ENCODE measurements at places on chromosomes 1 and 21.

DNA sequence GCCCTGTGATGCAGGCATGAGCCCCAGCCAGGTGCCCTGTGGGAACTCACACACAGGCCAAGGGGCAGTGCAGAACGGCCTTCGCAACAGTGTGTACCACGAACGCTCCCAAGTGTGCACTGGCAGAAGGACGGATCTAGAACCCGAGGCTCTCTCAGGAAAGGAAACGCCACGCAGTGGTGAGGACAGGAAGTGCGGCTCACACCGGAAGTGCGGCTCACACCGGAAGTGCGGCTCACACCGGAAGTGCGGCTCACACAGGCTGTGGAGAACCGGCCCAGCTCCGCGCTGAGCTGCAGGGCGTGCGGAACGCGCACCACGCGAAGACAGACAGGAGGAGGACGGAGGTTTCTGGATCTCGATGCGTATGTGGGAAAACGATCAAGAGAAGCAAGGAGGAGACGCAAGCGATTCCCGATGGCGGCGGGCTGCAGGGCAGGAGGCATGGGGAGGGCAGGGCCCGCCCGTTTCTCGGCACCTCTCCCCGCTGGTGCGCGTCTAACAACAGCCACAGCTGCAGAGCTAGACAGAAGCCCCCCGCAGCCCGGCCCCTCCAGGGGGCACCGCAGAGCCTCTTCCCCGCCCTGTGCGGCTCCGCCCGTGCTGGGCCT lies 35.9 kb upstream of the TMEM52 start:
- no peak for DNase-seq

- DNase-seq: no peak
These were observed 68.7 kb downstream of the KCNN3 start for GRCh38 chr1:154801234-154802011.

DNA sequence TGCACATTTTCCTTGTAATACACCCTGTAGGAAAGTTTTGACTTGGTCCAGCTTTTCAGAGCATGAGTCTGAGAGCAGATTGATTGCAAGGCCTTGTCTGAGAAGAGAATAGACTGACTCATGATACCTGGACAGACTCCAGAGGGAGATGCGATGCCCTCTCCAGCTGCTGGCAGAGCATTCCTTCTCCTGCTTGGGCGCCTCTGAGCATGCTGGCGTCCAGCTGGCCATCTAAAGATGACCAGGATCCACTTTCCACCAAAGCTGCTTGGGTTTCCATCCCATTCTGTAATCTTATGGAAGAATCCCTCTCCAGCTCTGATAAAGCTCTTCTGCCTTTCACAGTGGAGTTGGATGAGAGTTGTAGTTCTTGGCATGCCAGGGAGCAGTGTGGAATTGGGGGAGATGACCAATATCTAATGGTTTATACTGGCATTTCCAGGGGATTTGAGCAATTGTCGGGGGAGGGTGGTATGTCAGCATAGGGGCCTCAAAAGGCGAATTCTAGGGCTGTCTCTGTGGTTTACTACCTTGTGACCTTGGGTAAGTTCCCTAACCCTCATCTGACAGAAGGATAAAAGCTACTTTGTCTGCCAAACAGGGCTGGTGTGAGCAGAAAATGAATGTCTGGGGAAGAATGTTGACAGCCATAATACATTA lies 19.5 kb downstream of the SZRD1 start:
- DNase-seq: no peak

DNA sequence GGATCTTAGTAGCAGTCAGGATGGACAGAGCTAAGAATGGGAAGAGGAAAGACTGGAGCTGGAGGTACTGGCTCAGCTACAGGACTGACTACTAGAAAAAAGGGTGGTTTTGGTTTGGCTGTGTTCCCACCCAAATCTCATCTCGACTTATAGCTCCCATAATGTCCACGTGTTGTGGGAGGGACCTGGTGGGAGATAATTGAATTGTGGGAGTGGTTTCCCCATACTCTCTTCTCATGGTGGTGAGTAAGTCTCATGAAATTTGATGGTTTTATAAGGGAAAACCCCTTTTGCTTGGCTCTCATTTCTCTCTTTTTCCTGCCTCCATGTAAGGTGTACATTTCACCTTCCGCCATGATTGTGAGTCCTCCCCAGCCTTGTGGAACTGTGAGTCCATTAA lies 466.5 kb upstream of the DEPDC1 start:
- DNase-seq: no peak

DNA sequence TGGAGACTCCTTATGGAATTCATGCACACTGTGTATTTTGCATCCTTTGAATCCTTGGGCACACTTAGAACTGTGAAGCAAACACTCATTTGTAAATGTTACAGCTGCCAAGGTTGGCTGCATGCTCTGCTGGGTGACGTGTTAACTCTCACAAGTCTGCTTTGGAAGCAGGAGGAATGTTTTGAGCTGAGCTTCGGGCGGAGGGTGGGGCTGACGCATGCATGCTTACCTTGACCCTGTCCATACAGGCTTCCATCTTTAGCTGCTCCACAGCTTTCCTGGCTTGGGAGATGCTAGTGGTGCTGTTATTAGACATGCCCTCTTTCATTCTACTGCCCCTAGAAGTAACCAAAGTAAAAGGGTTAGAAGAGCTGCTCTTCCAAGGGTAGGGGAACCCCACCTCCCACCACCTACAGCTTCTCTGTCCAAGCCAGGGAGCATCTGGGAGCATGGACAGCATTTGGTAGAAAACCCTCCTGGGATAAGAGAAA lies 66.0 kb downstream of the GNG4 start:
- DNase-seq: no peak

- DNase-seq: no peak
These were observed 1.7 kb upstream of the GADD45A start for GRCh38 chr1:67683316-67683715.

GRCh38 chr21:42403611-42404231 lies at the start of gene UBASH3A:
Gene UBASH3A, plus strand, starts transcription at chr21:42403902. Its CDS starts 44 bp downstream, at chr21:42403946.
- no peak for DNase-seq

DNA sequence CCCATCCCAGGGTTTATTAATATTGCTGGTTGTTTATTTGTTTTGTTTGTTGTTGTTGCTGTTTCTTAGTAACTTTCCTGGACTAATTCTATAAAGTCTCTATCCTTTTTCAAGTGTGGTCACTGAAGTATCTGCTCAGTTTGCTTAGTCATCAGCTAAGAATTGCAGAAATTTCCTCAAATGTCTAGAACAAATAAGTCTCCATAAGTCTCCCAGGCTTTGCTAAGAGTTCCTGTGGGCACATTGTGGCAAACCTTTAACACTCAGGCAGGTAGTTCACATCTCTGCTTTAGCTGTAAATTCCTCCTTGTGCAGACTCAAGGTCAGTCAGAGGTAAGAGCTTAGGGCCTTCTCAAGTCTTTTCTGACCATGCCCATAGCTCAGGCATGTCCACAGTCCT lies 38.9 kb upstream of the C1orf185 start:
- DNase-seq: no peak

DNA sequence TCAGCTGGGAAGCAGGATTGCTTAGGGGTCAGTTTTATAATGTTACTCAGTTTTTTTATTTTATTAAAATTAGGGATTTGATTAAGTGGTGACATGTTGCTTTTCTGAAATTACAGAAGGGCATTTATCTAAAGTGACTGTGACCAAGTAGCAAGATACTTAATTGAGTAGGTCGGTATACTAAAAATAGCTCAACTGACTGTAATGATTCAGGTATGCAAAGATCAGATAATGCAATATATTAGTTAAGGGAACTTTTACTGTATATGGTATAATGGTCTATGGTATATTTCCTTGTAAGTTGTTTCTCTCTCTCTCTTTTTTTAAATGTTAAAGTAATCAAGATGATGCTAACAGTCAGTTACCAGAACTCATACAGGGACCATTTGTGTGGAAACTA lies 26.2 kb downstream of the RLF start:
- DNase-seq: no peak

DNA sequence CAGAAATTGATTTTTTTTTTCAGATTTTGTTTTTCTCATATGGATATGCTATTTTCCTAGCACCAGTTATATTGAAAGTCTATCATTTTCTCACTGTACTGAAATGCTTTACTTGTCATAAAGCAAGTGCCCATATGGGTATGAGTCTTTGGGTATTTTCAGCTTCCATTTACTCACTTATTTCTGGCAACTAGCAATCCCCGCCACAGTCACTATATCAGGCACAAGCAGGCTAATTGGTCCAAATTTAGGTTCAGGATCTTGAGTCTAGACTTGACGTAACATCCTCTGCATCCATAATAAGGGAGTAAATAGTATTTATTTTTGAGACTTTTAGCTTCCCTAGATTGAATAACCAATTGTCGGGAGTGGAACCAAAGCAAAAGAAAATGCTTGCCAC lies 2.1 kb downstream of the OR10X1 start:
- DNase-seq: no peak

GRCh38 chr1:8458607-8459006 lies 140.7 kb downstream of the SLC45A1 start:
- no peak for DNase-seq

GRCh38 chr1:160623862-160624261 lies 23.0 kb downstream of the SLAMF1 start:
- DNase-seq: no peak

DNA sequence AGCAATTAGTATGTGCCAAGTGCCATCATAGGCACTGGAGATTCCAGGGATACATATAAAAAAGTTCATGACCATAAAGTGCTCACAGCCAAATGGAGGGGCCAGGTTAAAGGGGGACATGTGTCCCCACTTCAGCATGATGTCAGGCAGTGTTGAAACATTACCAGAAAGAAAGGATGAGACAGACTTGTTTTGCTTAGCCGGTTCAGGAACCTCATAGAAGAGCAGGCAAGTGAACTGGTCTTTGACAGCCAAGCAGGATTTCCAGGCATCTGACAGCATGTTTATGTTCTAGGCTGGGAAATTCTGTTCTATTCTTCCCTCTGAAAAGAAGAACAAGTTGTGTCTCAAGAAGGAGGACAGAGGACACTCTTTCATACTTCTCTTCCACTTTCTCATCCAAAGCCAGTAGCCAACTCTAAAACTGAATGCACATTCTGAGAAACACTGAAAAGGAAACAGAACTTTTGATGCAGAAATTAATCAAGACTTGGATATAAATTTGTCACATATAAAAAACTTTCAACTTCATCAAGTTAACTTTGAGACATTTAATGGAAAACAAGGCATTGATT lies 39.7 kb downstream of the GLUL start:
- DNase-seq: no peak

DNA sequence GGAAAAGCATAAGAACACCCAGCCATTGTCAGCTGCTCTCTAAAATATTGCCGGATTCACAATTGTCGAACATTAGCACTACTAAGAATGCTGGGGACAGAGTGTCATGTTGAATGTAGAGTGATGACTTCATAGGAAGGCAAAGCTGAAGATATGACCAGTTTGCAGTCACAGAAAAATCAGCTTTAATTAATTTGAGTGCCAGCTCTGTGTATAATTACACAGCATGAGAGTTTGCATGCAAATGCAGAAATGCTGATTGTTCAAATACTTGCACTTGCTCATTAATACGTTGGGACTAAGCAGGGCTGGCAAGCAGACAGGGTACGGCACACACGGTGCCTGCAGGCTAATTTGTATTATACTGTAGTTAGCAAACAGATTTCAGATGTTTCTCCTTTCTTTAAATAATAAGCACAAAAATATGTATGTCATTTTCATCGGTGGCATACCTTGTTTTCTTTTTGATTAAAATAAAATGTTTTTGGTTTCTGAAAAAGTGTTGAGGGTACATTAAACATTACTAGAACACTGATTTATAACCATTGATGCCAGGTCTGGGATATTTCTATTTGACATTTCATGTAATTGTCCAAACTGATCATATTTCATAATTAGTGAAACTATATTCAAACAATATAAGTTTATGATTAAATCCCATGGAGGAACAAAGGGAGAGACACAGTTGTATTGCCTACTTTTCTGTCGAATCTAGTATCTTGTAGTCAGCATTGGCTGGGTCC lies 99.8 kb upstream of the ADGRL2 start:
- no peak for DNase-seq

DNA sequence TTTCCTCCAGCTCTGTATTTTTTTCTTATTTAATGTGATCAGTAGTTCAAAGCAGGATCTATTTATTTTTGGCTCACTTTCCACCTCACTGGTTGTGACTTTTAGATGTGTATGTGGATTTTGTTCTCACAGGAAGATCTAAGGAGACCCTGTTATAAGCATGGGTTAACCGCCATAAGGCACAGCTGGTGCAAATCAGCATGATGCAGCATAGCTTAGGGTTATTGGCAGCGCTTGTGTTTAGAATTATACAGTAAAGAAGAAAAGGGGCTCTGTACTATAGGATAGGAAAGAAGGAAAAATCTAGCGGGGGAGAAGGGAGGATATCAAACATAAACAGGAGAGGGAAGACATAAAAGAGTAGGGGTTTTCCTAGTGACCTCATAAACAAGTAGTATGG lies 26.9 kb upstream of the RGL1 start:
- DNase-seq: no peak

GRCh38 chr1:196002906-196003305 lies 605.3 kb downstream of the KCNT2 start:
- DNase-seq: no peak

Measured in stimulated activated CD8-positive, alpha-beta memory T cell treated with anti-CD3 and anti-CD28 coated beads, Interleukin-15, amount 100 ng/mL, for 1 hour (primary cell).